ENCODE measurements at places on chromosomes 13 and 19.

- DNase-seq = no peak
Measured at GRCh38 chr13:41196011-41196410, 1.6 kb upstream of the KBTBD7 start.

DNA sequence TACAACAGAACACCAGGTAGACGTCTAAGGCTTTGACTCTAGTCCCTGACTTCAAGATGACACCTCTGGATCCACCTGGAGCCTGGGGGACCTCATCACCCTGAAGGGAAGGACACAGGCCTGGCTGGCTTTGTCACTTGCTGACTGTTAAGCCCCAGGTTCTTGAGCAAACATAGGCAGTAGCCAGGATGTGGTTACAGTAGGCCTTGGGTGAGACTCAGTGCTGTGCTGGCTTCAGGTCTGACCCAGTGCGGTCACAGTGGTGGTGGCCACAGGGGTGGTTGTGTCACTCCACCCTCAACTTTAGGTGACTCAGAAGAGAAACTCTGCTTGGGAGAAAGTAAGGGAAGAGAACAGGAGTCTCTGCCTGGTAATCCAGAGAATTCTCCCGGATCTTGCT is 497.8 kb downstream of the UQCRFS1 start:
- DNase-seq = no peak

DNA sequence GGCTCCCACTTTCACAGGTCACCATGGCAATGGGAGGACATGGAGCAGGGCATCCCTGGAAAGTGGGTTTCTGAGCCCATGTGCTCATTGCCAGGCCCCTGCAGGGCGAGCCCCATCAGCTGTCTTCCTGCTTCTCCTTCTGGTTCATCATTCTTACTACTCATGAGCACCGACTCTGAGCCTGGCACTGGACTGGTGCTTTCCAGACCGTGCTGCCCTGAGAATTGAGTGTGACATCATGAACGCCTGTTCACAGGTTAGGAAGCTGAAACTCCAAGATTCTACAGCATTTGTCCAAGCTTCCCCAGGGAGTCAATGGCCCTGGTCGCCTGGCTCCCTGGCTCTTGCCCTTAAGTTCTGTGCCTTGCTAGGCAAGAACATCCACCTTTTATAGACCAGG is 210.4 kb upstream of the ZNF536 start:
- no peak for DNase-seq

DNA sequence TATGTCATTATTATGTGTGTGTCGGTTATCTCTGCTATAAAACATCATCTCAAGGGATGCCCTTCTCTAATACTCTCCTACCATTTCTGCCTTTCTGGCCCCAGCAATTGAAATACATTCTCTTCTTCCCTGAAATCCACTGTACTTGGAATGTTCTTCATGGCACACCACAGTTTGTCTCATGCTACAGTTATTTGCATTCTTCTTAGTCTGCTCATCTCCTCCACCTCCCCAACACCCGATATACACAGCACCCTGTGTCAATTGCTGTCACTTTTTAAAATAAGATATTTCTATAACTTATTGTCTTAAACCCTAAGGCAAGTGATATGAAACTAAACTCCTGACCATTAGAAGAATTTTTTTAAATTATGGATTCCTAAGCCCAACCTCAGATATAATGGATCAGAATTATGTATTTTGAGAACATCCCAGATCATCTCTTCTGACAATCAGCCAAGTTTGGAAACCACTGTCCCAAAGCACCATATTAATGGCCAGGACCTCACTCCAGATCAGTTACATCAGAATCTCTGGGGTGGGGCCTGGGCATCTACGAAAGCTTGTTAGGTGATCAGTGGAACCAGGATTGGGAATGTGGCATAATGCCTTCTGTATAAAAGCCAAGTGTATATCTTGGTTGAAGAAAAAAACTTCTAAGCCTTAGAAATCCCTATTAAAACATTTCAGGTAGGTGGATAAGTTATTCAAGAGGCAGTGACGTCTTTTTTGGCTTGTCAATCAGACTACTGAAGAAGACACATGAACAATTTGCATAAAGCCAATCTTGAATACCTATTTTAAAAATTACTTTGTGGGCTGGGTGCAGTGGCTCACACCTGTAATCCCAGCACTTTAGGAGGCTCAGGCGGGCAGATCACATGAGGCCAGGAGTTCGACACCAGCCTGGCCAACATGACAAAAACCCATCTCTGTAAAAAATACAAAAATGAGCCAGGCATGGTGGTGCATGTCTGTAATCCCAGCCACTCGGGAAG is 30.0 kb upstream of the KBTBD7 start:
- peak; percentile 34 for DNase-seq

DNA sequence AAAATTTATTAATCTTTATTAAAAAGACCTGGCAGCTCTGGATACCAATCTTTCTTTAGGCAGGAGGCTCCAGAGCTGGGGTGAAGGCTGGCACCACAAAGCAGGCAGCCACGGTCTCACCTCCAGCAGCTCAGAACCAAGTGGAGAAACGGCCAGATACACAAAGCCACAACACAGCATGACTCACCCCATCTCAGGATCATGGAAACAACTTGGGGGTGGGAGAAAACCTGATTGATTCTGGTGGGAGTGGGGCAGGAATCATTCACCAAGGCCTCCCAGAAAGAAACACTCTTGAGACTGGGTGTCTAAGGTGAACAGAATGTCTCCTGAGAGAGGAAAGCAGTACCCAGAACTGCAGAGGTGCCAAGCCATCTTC is 64.2 kb downstream of the CRYL1 start:
- DNase-seq = peak; percentile 29

DNA sequence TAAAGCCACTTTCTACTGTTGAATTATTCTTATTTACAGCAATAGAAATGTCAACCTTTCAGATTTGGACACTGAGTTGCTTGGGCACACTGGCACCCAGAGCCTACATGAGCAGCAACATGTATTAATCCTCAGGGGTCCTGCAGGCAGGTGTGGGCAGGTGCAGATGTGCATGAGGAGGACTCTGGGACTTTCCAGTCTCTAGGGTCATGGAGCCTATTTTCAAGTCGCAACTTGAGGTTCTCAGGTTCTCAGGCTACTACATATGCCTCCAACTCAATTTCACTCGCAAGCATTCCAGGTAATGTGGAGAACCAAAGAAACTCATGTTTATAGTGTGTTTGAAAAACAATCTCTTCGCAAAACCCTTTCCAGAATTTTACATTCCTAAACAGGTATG is 73.2 kb downstream of the STARD13 start:
- DNase-seq = no peak

All from cardiac fibroblast (primary cell).